Activated T-helper 1 cell treated with anti-CD3 and anti-CD28 coated beads, Interleukin-12 subunit alpha, Interleukin-12 subunit beta, Interleukin-2, Interleukin-4 antibody, amounts not matched to agents 30 ng/mL and 10 ng/mL and 1 ng/mL, durations not matched to agents 14 hours and 24 hours and 36 hours (primary cell): ENCODE measurements at places on chromosomes 2 and 18. TPM values are rescaled to one million over a fixed set of nuclear protein-coding genes. Genes with fewer than 3 reads are reported as not detected.

DNA sequence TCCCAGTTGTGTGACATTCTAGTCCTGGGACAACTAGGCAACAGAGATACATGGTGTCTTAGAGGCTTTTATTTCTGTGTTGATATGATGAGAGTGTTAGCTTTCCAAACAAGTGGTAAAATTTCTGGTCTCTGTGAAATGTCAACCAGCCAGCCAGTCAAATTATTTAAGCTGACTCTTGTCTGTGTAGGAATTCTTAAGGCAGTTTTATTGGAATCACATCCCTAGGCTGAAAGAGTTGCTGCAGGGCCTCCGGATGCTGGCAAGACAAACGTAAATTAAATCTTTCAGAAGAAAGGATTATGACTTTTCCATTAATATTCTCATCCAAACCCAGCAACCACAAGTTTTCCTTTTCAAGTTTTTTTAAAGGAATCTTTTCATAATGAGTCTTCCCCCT lies 44.6 kb downstream of the SERPINB7 start:
- no peak overlapping the region for H3K27ac ChIP-seq
- H3K4me1 ChIP-seq, result no peaks in the 10 kb centered on the region
- H3K4me3 ChIP-seq, result no peak overlapping the region
- H3K27me3 ChIP-seq, result peaks cover 8% of the 10 kb centered on the region
- peaks cover 1% of the 10 kb centered on the region for H3K36me3 ChIP-seq

- no peaks in the 10 kb centered on the region for H3K27me3 ChIP-seq
- H3K36me3 ChIP-seq, result peaks cover 18% of the 10 kb centered on the region
- no peak overlapping the region for H3K27ac ChIP-seq
- DNase-seq, result no peak
- no peak overlapping the region for H3K4me3 ChIP-seq
These were observed 24.5 kb downstream of the SIGLEC15 start for GRCh38 chr18:45850021-45850420.

C2orf78 gene
- not detected in 2 replicates for total RNA-seq

DNA sequence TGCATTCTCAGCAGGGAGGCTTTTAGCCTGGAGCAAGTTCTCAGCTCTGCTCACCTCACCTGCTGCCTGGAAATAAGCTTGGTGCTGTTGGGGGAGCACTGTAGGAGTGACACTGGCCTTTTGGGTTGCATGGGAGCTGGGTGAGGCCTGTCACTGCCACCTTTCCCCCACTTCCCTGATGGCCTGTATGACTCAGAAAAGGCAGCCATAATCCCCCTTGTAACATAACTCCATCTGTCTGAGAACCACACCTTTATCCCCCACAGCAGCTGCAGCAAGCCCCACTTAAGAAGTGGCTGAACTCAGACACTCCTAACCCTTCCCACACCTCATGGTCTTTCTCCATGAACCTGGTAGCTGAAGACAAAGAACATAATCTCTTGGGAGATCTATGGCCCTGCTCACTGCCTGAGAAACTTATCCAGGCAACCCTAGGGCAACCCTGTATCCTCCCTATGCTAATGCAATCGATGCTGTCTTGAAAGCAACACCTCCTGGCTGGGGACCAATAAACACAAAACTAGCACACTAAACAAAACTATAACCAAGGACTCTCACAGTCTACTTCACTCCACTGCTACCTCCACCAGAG lies 258.9 kb upstream of the OSR1 start:
- DNase-seq, result no peak
- no peaks in the 10 kb centered on the region for H3K36me3 ChIP-seq
- no peak overlapping the region for H3K4me3 ChIP-seq
- no peak overlapping the region for H3K27ac ChIP-seq

DNA sequence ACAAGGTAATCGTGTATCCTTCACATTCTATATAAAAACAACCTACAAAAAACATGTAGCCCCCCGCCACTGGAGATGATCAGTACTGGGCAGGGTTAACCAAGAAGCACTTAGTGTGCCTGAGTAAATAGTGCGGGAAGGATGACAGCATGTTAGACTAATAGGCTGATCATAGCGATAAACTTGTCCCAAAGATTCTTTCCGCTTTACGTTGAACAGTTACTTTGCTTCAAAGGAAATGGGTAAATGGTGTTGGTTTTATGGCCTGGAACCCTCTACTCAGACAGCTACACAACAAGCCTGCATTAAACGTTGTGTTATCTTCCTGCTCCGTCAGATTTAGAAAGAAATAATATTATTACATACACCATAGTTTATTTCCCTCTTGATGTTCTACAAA lies 67.7 kb downstream of the CTAGE1 start:
- DNase-seq, result no peak
- no peaks in the 10 kb centered on the region for H3K4me1 ChIP-seq

DNA sequence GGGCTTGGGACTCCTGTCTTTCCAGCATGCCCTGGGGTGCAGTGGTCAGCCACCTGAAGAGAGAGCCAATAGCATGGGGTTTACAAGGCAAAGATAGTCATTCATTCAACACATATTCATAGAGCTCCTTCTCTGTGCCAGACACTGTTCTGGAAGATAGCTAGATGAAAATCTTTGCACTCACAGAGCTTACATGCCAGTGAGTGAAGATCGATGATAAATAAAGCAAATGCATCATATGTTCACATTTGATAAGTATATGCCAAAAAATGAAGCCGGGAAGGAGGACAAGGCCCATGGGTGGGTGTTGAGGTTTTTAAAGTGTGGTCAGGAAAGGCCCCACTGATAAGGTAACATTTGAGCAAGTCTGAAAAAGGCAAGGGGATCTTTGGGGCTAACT lies 130.8 kb upstream of the CDCA7 start:
- peaks cover 9% of the 10 kb centered on the region for H3K27me3 ChIP-seq
- no peak overlapping the region for H3K27ac ChIP-seq
- no peak for DNase-seq
- peaks cover 4% of the 10 kb centered on the region for H3K36me3 ChIP-seq
- H3K4me1 ChIP-seq, result peaks cover 4% of the 10 kb centered on the region

DNA sequence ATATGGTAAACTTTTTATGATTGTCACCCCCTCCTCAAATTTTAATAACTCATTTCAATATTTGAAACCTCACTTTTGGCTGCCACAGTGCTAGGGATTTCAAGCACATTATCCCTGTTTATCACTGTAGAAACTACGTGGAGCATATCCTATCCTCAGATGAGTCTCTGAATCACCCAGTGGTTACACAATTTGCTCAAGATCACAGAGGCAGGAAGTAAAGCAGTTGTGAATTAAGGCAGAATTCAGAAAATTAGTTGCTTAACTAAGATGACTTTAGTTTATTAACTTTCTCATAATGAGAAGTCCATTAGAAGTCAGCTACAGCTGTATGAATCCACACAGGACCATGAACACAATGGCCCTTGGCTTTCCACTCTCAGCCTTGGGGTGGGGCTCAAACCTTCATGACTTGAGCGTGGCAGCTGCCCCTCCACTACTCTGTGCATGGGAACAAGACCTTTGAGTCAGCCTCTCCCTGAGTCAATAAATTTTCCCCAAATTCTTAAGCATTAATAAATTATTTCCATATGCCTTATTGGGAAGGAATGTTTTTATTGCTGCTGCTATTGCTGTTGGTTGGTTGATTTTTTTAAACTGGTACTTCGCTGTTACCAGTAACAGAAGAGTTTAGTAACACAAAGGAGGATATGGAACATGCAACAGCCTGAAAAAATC lies 369.0 kb downstream of the CBLN2 start:
- DNase-seq, result no peak
- no peak overlapping the region for H3K27ac ChIP-seq
- no peaks in the 10 kb centered on the region for H3K4me1 ChIP-seq
- no peaks in the 10 kb centered on the region for H3K27me3 ChIP-seq

ABCG8 gene
- total RNA-seq, result 0.13 TPM in 1 of 2 replicates, not detected in the other

LHCGR gene
- total RNA-seq, result not detected in 2 replicates

MC5R gene
- not detected in 2 replicates for total RNA-seq

GCKR gene
- not detected in 2 replicates for total RNA-seq

DNA sequence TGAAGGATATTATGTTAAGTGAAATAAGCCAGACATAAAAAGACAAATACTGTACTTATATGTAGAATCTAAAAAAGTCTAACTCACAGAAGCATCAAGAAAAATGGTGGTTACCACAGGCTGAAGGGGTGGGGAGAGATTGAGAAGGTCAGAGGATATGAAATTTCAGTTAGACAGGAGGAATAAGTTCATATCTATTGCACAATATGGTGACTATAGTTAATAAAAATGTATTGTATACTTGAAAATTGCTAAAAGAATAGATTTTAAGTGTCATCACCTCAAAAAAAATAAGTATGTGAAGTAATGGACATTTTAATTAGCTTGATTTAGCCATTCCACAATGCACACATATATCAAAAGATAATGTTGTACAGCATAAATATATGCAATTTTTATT lies 19.8 kb downstream of the ACMSD start:
- DNase-seq, result no peak
- no peaks in the 10 kb centered on the region for H3K36me3 ChIP-seq
- no peaks in the 10 kb centered on the region for H3K4me1 ChIP-seq
- H3K4me3 ChIP-seq, result no peak overlapping the region
- H3K27me3 ChIP-seq, result peaks cover 2% of the 10 kb centered on the region

GRCh38 chr2:43612944-43613343 lies 17.1 kb upstream of the THADA start:
- peaks cover 5% of the 10 kb centered on the region for H3K4me1 ChIP-seq

GRB14 gene
- total RNA-seq, result not detected in 2 replicates

GRCh38 chr18:62165583-62165982 lies 21.3 kb downstream of the PIGN start:
- H3K4me1 ChIP-seq, result peaks cover 10% of the 10 kb centered on the region
- H3K4me3 ChIP-seq, result no peak overlapping the region
- H3K27me3 ChIP-seq, result no peaks in the 10 kb centered on the region

SLC66A2 gene
- total RNA-seq, result 49.2 and 54.6 TPM in 2 replicates

DNA sequence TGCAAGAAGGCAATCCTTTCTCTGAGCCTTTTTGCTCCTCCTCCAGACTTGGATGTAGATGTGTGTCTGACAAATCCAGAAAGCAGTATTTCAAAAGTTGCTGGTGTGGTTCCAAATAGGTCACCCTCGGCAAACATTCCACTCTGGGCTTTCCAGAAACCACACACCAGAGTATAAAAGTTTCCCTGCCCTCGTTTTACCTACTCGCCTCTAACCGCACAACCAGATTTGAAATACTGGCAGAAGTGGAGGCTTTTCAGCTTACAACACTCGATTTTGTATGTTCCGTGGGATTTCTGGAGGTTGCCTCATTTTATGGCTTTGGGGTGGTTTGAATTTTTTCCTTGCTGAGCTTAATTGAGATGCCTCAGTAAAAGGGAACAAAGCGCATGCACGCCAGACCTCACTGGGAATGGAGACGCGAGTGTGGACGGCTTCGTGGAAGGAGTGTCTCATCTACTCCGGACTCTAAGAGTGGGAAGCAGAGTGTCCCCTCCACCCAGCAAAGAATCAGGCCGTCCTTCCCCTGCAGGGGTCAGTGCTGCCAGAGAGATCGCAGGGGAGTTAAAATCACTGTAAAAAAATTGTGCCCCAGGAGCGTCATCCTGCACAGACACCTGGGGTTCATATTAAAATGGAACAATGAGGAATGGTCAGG lies 44.0 kb upstream of the RPL31 start:
- no peak for DNase-seq
- no peak overlapping the region for H3K27ac ChIP-seq
- no peaks in the 10 kb centered on the region for H3K4me1 ChIP-seq
- no peaks in the 10 kb centered on the region for H3K36me3 ChIP-seq
- H3K4me3 ChIP-seq, result no peak overlapping the region
- no peaks in the 10 kb centered on the region for H3K27me3 ChIP-seq

IL1B gene
- total RNA-seq, result 0.23 and 0.44 TPM in 2 replicates

KCNF1 gene
- total RNA-seq, result not detected in 2 replicates

GRCh38 chr2:120177001-120177621 lies 46.1 kb downstream of the TMEM185B start:
- peak overlapping the region; percentile 99 for H3K4me3 ChIP-seq
- peak overlapping the region; percentile 100 for H3K27ac ChIP-seq
- H3K27me3 ChIP-seq, result no peaks in the 10 kb centered on the region
- H3K4me1 ChIP-seq, result peaks cover 57% of the 10 kb centered on the region
- H3K36me3 ChIP-seq, result peaks cover 4% of the 10 kb centered on the region
- DNase-seq, result peak; percentile 68

SP5 gene
- not detected in 2 replicates for total RNA-seq

GRCh38 chr2:62561586-62561985 lies 55.6 kb upstream of the TMEM17 start:
- peaks cover 3% of the 10 kb centered on the region for H3K27me3 ChIP-seq
- no peaks in the 10 kb centered on the region for H3K36me3 ChIP-seq
- H3K4me3 ChIP-seq, result no peak overlapping the region
- H3K27ac ChIP-seq, result no peak overlapping the region
- H3K4me1 ChIP-seq, result no peaks in the 10 kb centered on the region
- no peak for DNase-seq

DNA sequence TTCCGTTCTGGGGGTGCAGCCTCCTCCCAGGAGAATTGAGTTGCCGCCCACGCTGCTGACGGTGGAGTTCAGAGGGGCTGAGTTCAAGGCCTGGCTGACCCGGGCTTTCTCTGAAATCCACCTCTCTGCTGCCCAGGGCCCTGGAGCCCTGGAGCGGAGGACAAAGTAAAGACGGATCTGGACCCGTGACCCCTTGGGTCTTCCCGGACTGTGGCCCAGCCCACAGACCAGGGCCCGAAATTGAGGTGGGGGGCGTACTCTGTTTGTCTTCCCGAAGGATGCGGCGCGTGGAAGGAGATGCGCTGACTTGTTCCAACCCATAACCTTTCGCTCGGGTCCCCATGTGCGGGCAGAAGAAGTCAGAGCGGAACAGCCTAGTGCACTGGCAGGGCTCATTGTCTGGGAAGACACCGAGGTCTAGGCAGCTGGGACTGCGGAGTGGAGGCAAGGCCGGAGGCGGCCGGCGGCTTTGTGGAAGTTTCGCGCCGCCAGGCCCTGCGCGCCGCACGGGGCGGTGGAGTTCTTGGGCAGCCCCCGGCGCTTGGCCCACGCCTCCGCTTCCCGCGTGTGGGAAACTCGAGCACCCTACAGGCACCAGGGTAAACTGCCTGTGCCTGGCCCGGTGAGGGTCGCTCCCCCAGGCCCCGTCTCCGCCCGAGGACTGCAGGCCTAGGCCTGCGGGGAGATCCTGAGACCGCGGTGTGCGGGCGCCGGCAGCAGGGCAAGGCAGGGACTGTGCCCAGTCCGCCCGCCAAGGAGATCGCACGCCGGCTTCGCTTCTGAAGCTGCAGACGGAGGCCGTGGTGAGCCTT lies 9.8 kb downstream of the POU3F3 start:
- peaks cover 2% of the 10 kb centered on the region for H3K36me3 ChIP-seq
- H3K4me3 ChIP-seq, result no peak overlapping the region
- peaks cover 4% of the 10 kb centered on the region for H3K4me1 ChIP-seq

- H3K27me3 ChIP-seq, result no peaks in the 10 kb centered on the region
- no peaks in the 10 kb centered on the region for H3K4me1 ChIP-seq
- no peak overlapping the region for H3K27ac ChIP-seq
These were observed 791.0 kb upstream of the RAB6C start for GRCh38 chr2:129188451-129188850.

GRCh38 chr18:9428862-9429661 lies 46.3 kb upstream of the RALBP1 start:
- no peak overlapping the region for H3K4me3 ChIP-seq
- H3K36me3 ChIP-seq, result no peaks in the 10 kb centered on the region
- H3K27ac ChIP-seq, result no peak overlapping the region
- DNase-seq, result no peak
- no peaks in the 10 kb centered on the region for H3K4me1 ChIP-seq

GRCh38 chr2:234025466-234025865 lies 25.0 kb upstream of the SPP2 start:
- peaks cover 3% of the 10 kb centered on the region for H3K36me3 ChIP-seq
- H3K27ac ChIP-seq, result no peak overlapping the region
- no peak for DNase-seq
- H3K27me3 ChIP-seq, result peaks cover 13% of the 10 kb centered on the region
- H3K4me1 ChIP-seq, result peaks cover 29% of the 10 kb centered on the region
- peak overlapping the region; percentile 57 for H3K4me3 ChIP-seq

CAPN14 gene
- total RNA-seq, result 0.18 and 0.20 TPM in 2 replicates

GRCh38 chr2:34102339-34102738 lies 503.2 kb upstream of the FAM98A start:
- H3K27me3 ChIP-seq, result no peaks in the 10 kb centered on the region
- H3K4me1 ChIP-seq, result no peaks in the 10 kb centered on the region
